ENCODE measurements at places on chromosomes 5 and 9.

- DNase-seq: no peak
Measured at GRCh38 chr5:56190497-56190896, 42.6 kb downstream of the ANKRD55 start.

DNA sequence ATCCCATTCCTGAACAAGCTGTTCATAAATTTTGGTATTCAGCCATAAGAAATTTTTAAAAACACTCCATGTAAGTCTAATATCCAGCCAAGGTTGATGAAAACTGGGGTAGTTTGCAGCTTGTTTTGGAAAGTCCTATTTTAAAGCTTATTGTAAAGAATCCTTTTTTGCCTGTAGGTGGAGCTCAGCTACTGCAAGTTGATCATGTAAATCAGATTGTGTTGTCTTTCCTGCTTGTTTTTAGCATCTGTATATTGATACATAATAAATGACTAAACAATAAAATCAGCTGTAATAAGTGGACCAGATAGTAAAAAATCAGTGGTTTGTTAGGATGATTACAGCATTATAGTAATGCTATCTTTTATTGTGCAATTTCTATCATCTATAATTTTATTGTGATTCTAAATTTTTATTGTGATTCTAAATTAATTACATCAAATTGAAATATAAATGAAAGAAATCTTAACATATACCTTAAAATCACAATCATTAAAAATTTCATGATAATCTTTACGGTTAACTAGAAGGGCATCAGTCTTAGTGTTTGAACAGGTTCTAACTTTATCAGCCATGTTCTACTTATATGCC lies 42.4 kb downstream of the CWC27 start:
- peak; percentile 27 for DNase-seq

DNA sequence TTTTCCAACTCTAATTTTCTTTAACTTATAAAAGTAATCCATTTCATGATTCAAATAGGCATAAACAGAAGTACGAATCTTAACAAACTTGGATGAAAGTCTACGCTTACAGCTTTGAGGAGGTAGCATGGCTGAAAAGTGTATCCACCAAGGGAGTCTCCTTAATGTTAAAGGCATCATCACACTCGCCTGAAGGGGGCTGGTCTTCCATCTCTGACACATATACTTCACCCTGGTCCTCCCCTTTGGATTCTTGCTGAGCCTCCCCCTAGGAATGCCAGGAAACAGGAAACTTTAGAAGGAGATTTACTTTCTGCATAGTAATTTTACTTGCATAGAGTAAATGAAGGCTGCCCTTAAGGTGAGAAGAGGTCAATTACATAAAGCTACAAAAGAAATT lies 10.3 kb upstream of the NME5 start:
- DNase-seq: no peak

DNA sequence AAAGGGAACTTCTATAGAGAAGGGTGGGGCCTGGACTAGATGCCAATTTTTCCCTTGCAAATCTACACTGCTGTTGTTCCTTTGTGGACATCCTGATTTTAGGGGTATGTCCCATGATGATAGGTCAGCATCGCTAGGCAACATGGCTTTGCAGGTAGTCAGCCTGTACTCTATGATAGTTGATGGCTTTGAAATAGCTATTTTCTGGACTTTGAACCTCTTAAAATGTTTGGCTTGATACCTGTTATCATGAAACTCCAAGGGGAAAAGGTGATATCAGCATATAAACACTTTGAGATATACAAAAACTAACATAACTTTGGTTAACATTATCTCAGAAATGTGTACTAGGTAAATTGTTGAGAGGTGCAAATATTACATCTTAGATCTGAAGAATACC lies 533.2 kb downstream of the CTNND2 start:
- DNase-seq: no peak

GRCh38 chr5:142222225-142222865 lies 102.5 kb downstream of the SPRY4 start:
- no peak for DNase-seq
